Calu3 (cell line): ENCODE measurements at places on chromosomes 16 and 17. TPM values are rescaled to one million over a fixed set of nuclear protein-coding genes. Genes with fewer than 3 reads are reported as not detected.

Gene CNTROB
- 21.8 and 28.2 TPM in 2 replicates for total RNA-seq

Gene ICAM2
- 3.6 and 4.4 TPM in 2 replicates for total RNA-seq

Gene DPEP2NB
- total RNA-seq, result not detected in 2 replicates

Gene CDH11
- total RNA-seq, result not detected in 2 replicates

Gene GAST
- not detected in 2 replicates for total RNA-seq

Gene RCVRN
- total RNA-seq, result not detected in 2 replicates

Gene CCL14
- not detected in 2 replicates for total RNA-seq

Gene CACNG5
- not detected in 2 replicates for total RNA-seq

Gene TAF1C
- total RNA-seq, result 77.4 and 78.5 TPM in 2 replicates

Gene MAP1LC3B
- total RNA-seq, result 70.3 and 71.5 TPM in 2 replicates

Gene LAT
- 9.7 and 11.3 TPM in 2 replicates for total RNA-seq

Gene VAT1
- 149 and 156 TPM in 2 replicates for total RNA-seq

Gene KRTAP16-1
- total RNA-seq, result not detected in 2 replicates

Gene ERN2
- total RNA-seq, result 3.2 and 9.3 TPM in 2 replicates

Gene UBTF
- 92.1 and 94.2 TPM in 2 replicates for total RNA-seq

Gene GPT2
- total RNA-seq, result 63.2 and 68.9 TPM in 2 replicates

Gene GNGT2
- not detected in 2 replicates for total RNA-seq

Gene EFCAB5
- 0.17 and 0.50 TPM in 2 replicates for total RNA-seq

Gene KRT12
- total RNA-seq, result 2.4 and 2.7 TPM in 2 replicates

Gene ZNF469
- 0.24 and 0.50 TPM in 2 replicates for total RNA-seq

Gene SPNS2
- 63.4 and 104 TPM in 2 replicates for total RNA-seq

Gene CFAP119
- total RNA-seq, result 13.7 and 13.8 TPM in 2 replicates

Gene ACSM2B
- not detected in 2 replicates for total RNA-seq

Gene PPL
- total RNA-seq, result 75.0 and 104 TPM in 2 replicates

Gene PPP1R27
- not detected in 2 replicates for total RNA-seq

Gene ASIC2
- total RNA-seq, result not detected in 2 replicates

Gene MYH1
- total RNA-seq, result not detected in 2 replicates

Gene ZG16B
- total RNA-seq, result 10.3 and 15.5 TPM in 2 replicates

Gene ABCA8
- total RNA-seq, result not detected in 2 replicates

Gene FGF11
- total RNA-seq, result 1.2 and 2.1 TPM in 2 replicates

Gene TBKBP1
- 6.4 and 6.5 TPM in 2 replicates for total RNA-seq

Gene PYDC1
- total RNA-seq, result not detected in 2 replicates

Gene TBC1D26
- 0.19 TPM in 1 of 2 replicates, not detected in the other for total RNA-seq

Gene BEAN1
- 1.7 and 3.1 TPM in 2 replicates for total RNA-seq

Gene CXCL16
- 73.1 and 77.6 TPM in 2 replicates for total RNA-seq

Gene UMOD
- not detected in 2 replicates for total RNA-seq

Gene C17orf78
- not detected in 2 replicates for total RNA-seq

Gene LDHD
- total RNA-seq, result 4.1 and 6.5 TPM in 2 replicates

Gene PIK3R6
- total RNA-seq, result not detected in 2 replicates

Gene TBC1D3G
- not detected in 2 replicates for total RNA-seq

Gene DPEP3
- total RNA-seq, result not detected in 2 replicates

Gene RAB26
- total RNA-seq, result 10.8 and 12.3 TPM in 2 replicates

Gene DCTN5
- 152 and 155 TPM in 2 replicates for total RNA-seq

Gene KRT16
- 3.8 and 4.2 TPM in 2 replicates for total RNA-seq

Gene KRT31
- total RNA-seq, result not detected in 2 replicates

Gene CARD14
- total RNA-seq, result 5.9 and 7.4 TPM in 2 replicates

Gene YBX2
- 0.24 and 0.49 TPM in 2 replicates for total RNA-seq

Gene SGSH
- 32.2 and 50.3 TPM in 2 replicates for total RNA-seq

Gene BRIP1
- total RNA-seq, result 10.3 and 12.3 TPM in 2 replicates

Gene FNDC8
- not detected in 2 replicates for total RNA-seq

Gene TPSG1
- total RNA-seq, result not detected in 2 replicates

Gene KRTAP17-1
- not detected in 2 replicates for total RNA-seq

Gene TMC5
- total RNA-seq, result 117 and 149 TPM in 2 replicates

Gene CACNG1
- total RNA-seq, result not detected in 2 replicates

Gene CSH1
- total RNA-seq, result not detected in 2 replicates

Gene HSD11B2
- 10.2 and 10.8 TPM in 2 replicates for total RNA-seq

Gene GALNS
- 50.4 and 55.0 TPM in 2 replicates for total RNA-seq
